Activated CD4-positive, alpha-beta T cell treated with anti-CD3 and anti-CD28 coated beads, Interleukin-2, amount 10 ng/mL, durations not matched to agents 24 days and 14 days (primary cell): ENCODE measurements at places on chromosomes 3 and 15. TPM values are rescaled to one million over a fixed set of nuclear protein-coding genes. Genes with fewer than 3 reads are reported as not detected.

The TEX55 gene
- not detected in 2 replicates for total RNA-seq

The PIGZ gene
- total RNA-seq, result 1.7 and 1.9 TPM in 2 replicates

The CCK gene
- not detected in 2 replicates for total RNA-seq

The HACL1 gene
- 19.3 and 21.4 TPM in 2 replicates for total RNA-seq

The CCDC54 gene
- not detected in 2 replicates for total RNA-seq

The JAGN1 gene
- total RNA-seq, result 39.5 and 41.0 TPM in 2 replicates

The ZPLD1 gene
- total RNA-seq, result not detected in 2 replicates

The IDH2 gene
- total RNA-seq, result 111 and 119 TPM in 2 replicates

The TNNC1 gene
- 1.2 and 1.5 TPM in 2 replicates for total RNA-seq

The SAMMSON gene
- not detected in 2 replicates for total RNA-seq

The CHRM5 gene
- not detected in 2 replicates for total RNA-seq

The EIF4E3 gene
- total RNA-seq, result 20.3 and 20.7 TPM in 2 replicates

The NAALADL2 gene
- total RNA-seq, result not detected in 2 replicates

The SLC22A13 gene
- 0.47 and 0.54 TPM in 2 replicates for total RNA-seq

The PBRM1 gene
- total RNA-seq, result 65.7 and 67.8 TPM in 2 replicates

The CA12 gene
- 0.43 and 0.63 TPM in 2 replicates for total RNA-seq

The CCR9 gene
- total RNA-seq, result not detected in 2 replicates

The C3orf20 gene
- total RNA-seq, result 0.19 and 0.28 TPM in 2 replicates

The PLCH1 gene
- 0.38 TPM in 1 of 2 replicates, not detected in the other for total RNA-seq

The FOXL2NB gene
- total RNA-seq, result not detected in 2 replicates
